ENCODE measurements at places on chromosomes 7 and 10. TPM values are rescaled to one million over a fixed set of nuclear protein-coding genes. Genes with fewer than 3 reads are reported as not detected.
A peak's percentile ranks its signal among the peaks of the same experiment; 100 is the strongest.

- peaks cover 30% of the 10 kb centered on the region for H3K4me1 ChIP-seq
- no peak overlapping the region for H3K4me3 ChIP-seq
- H3K36me3 ChIP-seq: no peaks in the 10 kb centered on the region
- H3K27ac ChIP-seq: no peak overlapping the region
- no peak for DNase-seq
Measured at GRCh38 chr10:78335691-78336401, 302.2 kb downstream of the RPS24 start.

- H3K36me3 ChIP-seq: no peaks in the 10 kb centered on the region
- H3K27me3 ChIP-seq: no peaks in the 10 kb centered on the region
- DNase-seq: no peak
- no peaks in the 10 kb centered on the region for H3K4me1 ChIP-seq
Measured at GRCh38 chr7:40986351-40986873, 716.5 kb downstream of the INHBA start.

DNA sequence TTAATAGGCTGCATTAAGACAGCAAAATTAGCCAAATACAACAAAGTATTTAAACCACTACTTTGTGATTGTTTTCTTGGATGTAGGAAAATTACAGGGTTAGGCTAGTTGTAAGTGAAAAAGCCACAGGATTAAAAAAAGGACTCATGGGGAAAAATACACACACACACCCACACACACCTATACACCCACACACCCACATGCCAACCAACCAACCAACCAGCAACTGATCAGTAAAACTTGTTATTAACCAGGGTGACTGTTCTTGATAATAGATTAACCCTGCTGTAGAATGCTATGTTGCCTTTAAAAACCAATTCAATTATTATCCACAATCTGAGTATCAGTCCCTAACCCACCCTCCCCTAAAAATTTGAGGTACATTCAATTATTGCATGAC is 49.0 kb downstream of the MTPN start:
- H3K27ac ChIP-seq: no peak overlapping the region
- H3K4me1 ChIP-seq: no peaks in the 10 kb centered on the region
- no peak overlapping the region for H3K4me3 ChIP-seq

GRCh38 chr10:47401210-47401609 is 17.1 kb upstream of the ZNF488 start:
- no peaks in the 10 kb centered on the region for H3K36me3 ChIP-seq
- H3K27ac ChIP-seq: no peak overlapping the region
- H3K27me3 ChIP-seq: no peaks in the 10 kb centered on the region
- no peak overlapping the region for H3K4me3 ChIP-seq

GRCh38 chr10:61541960-61542359 is 88.8 kb upstream of the TMEM26 start:
- no peaks in the 10 kb centered on the region for H3K4me1 ChIP-seq
- no peaks in the 10 kb centered on the region for H3K27me3 ChIP-seq
- H3K27ac ChIP-seq: no peak overlapping the region

GRCh38 chr7:157541295-157542067 is 204.7 kb downstream of the DNAJB6 start:
- H3K4me1 ChIP-seq: peaks cover 22% of the 10 kb centered on the region
- peaks cover 63% of the 10 kb centered on the region for H3K36me3 ChIP-seq
- DNase-seq: no peak
- no peak overlapping the region for H3K4me3 ChIP-seq
- no peak overlapping the region for H3K27ac ChIP-seq

- no peaks in the 10 kb centered on the region for H3K27me3 ChIP-seq
- H3K36me3 ChIP-seq: no peaks in the 10 kb centered on the region
- no peak overlapping the region for H3K27ac ChIP-seq
- H3K4me3 ChIP-seq: no peak overlapping the region
Measured at GRCh38 chr7:139117599-139118233, 8.2 kb upstream of the ZC3HAV1 start.

GRCh38 chr7:128262273-128263028 is 21.4 kb downstream of the LEP start:
- no peak overlapping the region for H3K4me3 ChIP-seq
- H3K27ac ChIP-seq: no peak overlapping the region
- DNase-seq: no peak
- no peaks in the 10 kb centered on the region for H3K27me3 ChIP-seq
- H3K36me3 ChIP-seq: no peaks in the 10 kb centered on the region
- H3K4me1 ChIP-seq: peaks cover 26% of the 10 kb centered on the region

- no peak overlapping the region for H3K27ac ChIP-seq
- no peak overlapping the region for H3K4me3 ChIP-seq
- H3K36me3 ChIP-seq: no peaks in the 10 kb centered on the region
- peaks cover 20% of the 10 kb centered on the region for H3K4me1 ChIP-seq
- no peaks in the 10 kb centered on the region for H3K27me3 ChIP-seq
Measured at GRCh38 chr10:77478247-77478961, 159.2 kb downstream of the KCNMA1 start.

DNA sequence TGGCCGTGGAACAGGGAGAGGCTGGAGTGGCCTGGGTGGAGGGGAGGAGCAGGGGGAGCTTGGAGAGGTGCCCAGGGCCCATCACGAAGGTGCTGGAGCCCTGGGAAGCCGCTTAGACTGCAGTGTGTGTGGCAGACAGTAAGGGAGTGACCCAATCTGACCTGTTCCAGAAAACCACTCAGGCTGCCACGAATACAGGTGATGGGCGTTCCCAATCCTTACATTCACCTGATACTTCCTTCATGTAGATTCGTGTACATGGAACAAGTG is 161.7 kb downstream of the SVIL start:
- no peak overlapping the region for H3K4me3 ChIP-seq
- peaks cover 3% of the 10 kb centered on the region for H3K4me1 ChIP-seq
- no peak for DNase-seq
- no peaks in the 10 kb centered on the region for H3K27me3 ChIP-seq

- peaks cover 59% of the 10 kb centered on the region for H3K36me3 ChIP-seq
- H3K4me3 ChIP-seq: no peak overlapping the region
- H3K27me3 ChIP-seq: no peaks in the 10 kb centered on the region
- peaks cover 11% of the 10 kb centered on the region for H3K4me1 ChIP-seq
- no peak for DNase-seq
Measured at GRCh38 chr10:131968949-131969348, 12.8 kb downstream of the BNIP3 start.

GRCh38 chr7:48274662-48275061 is 103.4 kb downstream of the ABCA13 start:
- DNase-seq: no peak
- no peaks in the 10 kb centered on the region for H3K36me3 ChIP-seq
- no peaks in the 10 kb centered on the region for H3K4me1 ChIP-seq

- H3K36me3 ChIP-seq: no peaks in the 10 kb centered on the region
- H3K27me3 ChIP-seq: no peaks in the 10 kb centered on the region
- no peaks in the 10 kb centered on the region for H3K4me1 ChIP-seq
- H3K4me3 ChIP-seq: no peak overlapping the region
- H3K27ac ChIP-seq: no peak overlapping the region
- no peak for DNase-seq
Measured at GRCh38 chr7:41817386-41817785, 114.5 kb upstream of the INHBA start.

GRCh38 chr7:55060636-55061022 is 41.8 kb downstream of the EGFR start:
- H3K27me3 ChIP-seq: no peaks in the 10 kb centered on the region
- H3K27ac ChIP-seq: no peak overlapping the region
- H3K36me3 ChIP-seq: no peaks in the 10 kb centered on the region
- peaks cover 3% of the 10 kb centered on the region for H3K4me1 ChIP-seq
- DNase-seq: peak; percentile 66

DNA sequence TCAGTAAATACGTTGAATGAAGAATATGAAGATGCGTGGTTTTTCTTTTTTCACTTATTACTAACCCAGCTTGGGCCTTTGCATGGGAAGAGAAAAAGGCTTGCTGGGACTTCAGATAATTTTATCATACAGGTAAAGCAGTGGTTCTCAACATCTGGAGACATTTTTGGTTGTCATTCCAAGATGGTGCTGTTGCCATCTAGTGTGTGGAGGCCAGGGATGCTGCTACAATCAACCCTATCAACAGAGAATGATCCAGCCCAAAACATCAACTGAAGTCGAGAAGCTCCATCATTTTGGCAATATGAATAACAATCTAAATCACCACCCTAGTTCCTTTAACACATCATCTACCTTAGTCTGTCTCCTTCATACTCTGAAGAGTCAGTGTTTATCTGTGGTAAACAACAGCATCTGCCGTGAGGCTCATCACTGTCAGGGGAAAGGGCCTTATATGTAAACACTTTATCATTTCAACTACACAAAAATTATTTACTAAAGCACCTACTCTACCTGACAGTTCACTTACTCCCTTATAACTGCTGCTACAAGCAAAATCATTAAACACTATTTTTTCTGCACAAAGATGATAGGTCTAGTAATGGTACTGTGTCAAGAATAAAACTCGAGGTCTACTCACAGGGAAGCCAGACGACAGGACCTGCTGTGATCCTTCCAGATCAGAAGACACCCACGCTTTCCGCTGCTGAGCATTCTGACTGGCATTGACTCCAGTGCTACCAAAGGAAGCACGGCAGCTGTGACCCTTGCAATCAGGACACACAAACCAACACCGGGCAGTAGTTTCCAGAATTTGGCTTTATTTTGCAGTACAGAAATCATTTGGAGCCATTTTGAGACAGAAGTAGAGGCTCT is 48.6 kb downstream of the GDI2 start:
- no peak for DNase-seq
- H3K4me3 ChIP-seq: no peak overlapping the region
- H3K36me3 ChIP-seq: peaks cover 26% of the 10 kb centered on the region
- H3K4me1 ChIP-seq: no peaks in the 10 kb centered on the region

- peaks cover 7% of the 10 kb centered on the region for H3K4me1 ChIP-seq
- H3K36me3 ChIP-seq: no peaks in the 10 kb centered on the region
- H3K27ac ChIP-seq: no peak overlapping the region
- no peak for DNase-seq
Measured at GRCh38 chr10:121696854-121697253, 98.6 kb upstream of the FGFR2 start.

DNA sequence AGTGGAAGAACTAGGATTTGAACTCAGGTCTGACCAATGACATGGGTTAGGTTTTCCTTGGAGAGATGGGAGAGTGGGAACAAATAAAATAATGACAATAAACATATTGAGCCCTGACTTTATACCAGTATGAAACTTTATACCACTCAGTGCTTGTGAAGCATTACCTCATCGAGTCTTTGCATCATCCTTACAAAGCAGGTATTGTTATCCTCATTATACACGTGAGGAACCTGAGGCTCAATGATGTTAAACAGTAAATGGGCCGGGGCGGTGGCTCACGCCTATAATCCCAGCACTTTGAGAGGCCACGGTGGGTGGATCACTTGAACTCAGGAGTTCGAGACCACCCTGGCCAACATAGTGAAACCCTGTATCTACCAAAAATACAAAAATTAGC is 47.7 kb downstream of the HHEX start:
- peaks cover 2% of the 10 kb centered on the region for H3K27me3 ChIP-seq
- H3K4me3 ChIP-seq: no peak overlapping the region
- H3K36me3 ChIP-seq: no peaks in the 10 kb centered on the region
- no peaks in the 10 kb centered on the region for H3K4me1 ChIP-seq

DNA sequence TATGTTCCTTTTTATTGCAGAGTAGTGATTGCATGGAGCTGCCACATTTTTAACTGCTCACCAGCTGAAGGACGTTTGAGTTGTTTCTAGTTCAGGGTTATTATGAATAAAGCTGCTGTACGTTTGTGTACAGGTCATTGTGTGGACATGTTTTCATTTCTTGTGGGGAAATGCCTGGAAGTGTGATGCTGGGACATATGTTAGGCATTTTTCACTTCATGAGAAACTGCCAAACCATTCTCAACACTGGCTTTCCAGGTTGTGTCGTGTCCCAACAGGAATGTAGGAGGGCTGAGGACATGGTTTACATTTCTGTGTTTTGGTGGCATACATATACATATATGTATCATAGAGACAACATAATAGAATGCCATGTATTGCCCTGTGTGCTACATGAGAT is 73.0 kb downstream of the NEURL1 start:
- DNase-seq: no peak
- no peak overlapping the region for H3K4me3 ChIP-seq
- peaks cover 11% of the 10 kb centered on the region for H3K4me1 ChIP-seq
- H3K27ac ChIP-seq: no peak overlapping the region
- peaks cover 10% of the 10 kb centered on the region for H3K36me3 ChIP-seq

DNA sequence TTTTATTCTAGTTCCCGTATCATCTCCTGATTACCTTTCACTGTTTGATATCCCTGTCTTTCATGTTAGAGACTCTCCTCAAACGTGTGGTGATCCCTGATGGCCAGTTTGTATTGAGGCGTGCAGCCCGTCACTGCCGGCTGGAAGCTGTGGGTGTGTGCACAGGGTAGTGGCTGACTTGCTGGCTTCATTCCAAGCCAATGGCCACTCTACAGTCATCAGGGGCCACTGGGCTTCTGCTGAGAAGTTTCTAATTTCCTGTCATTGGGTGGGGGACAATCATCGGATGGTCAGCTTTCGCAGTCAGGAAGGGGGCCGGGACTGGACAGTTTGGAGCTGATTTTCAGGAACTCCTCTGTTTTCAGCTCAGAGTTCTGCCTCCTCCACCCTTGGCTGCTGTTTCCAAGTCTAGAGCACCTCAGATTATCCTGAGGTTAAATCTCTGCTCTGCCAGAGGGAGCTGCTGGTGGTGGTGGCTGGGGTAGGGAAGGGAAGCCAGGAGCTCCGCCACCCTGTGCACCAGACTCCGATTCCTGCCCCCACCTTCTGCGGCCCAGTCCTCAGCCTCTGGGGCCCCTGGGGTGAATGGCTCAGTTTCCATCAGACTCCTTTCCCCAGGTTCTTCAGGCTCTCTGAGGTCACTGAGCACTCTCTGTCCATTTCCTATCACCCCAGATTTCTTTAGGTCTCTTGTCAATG is 34.9 kb downstream of the BAIAP2L1 start:
- H3K27me3 ChIP-seq: no peaks in the 10 kb centered on the region
- H3K4me1 ChIP-seq: no peaks in the 10 kb centered on the region
- no peak overlapping the region for H3K27ac ChIP-seq
- no peaks in the 10 kb centered on the region for H3K36me3 ChIP-seq
- no peak for DNase-seq

- DNase-seq: no peak
- no peaks in the 10 kb centered on the region for H3K27me3 ChIP-seq
- H3K36me3 ChIP-seq: no peaks in the 10 kb centered on the region
- H3K27ac ChIP-seq: no peak overlapping the region
Measured at GRCh38 chr7:39620486-39620885, 2.9 kb upstream of the RALA start.

GRCh38 chr10:109866168-109866994 is 56.9 kb downstream of the XPNPEP1 start:
- H3K27ac ChIP-seq: no peak overlapping the region
- H3K4me3 ChIP-seq: no peak overlapping the region
- H3K36me3 ChIP-seq: peaks cover 39% of the 10 kb centered on the region
- H3K27me3 ChIP-seq: no peaks in the 10 kb centered on the region
- H3K4me1 ChIP-seq: peaks cover 5% of the 10 kb centered on the region

GRCh38 chr10:47347303-47347675 is 874 bp upstream of the RBP3 start:
- no peaks in the 10 kb centered on the region for H3K27me3 ChIP-seq
- no peak overlapping the region for H3K4me3 ChIP-seq
- no peak for DNase-seq

GRCh38 chr7:12052211-12052610 is 158.9 kb upstream of the TMEM106B start:
- no peaks in the 10 kb centered on the region for H3K36me3 ChIP-seq
- H3K27ac ChIP-seq: no peak overlapping the region
- H3K4me1 ChIP-seq: no peaks in the 10 kb centered on the region
- no peak overlapping the region for H3K4me3 ChIP-seq
- DNase-seq: no peak
- no peaks in the 10 kb centered on the region for H3K27me3 ChIP-seq

The CTAGE15 gene
- 0.50 TPM for total RNA-seq

The RBP4 gene
- total RNA-seq: 2.3 TPM

The CTBP2 gene
- total RNA-seq: 44.2 TPM

The FRMPD2 gene
- 5.5 TPM for total RNA-seq

The DNAH11 gene
- 7.5 TPM for total RNA-seq

The FIS1 gene
- total RNA-seq: 115 TPM

The ABCB4 gene
- total RNA-seq: 2.7 TPM

The CYP2C19 gene
- 0.22 TPM for total RNA-seq

The CYP2E1 gene
- 5.0 TPM for total RNA-seq

The C10orf67 gene
- total RNA-seq: 0.69 TPM

The CASTOR2 gene
- 19.9 TPM for total RNA-seq

Measured in spinal cord (tissue), 10 donors.